ENCODE measurements at places on chromosomes 7 and 10. TPM values are rescaled to one million over a fixed set of nuclear protein-coding genes. Genes with fewer than 3 reads are reported as not detected.
A peak's percentile ranks its signal among the peaks of the same experiment; 100 is the strongest.

The TUBAL3 gene
- total RNA-seq = not detected

The MYL10 gene
- total RNA-seq = not detected

The C7orf33 gene
- not detected for total RNA-seq

The AVL9 gene
- 50.9 TPM for total RNA-seq

The MYOZ1 gene
- total RNA-seq = not detected

The RADIL gene
- 0.53 TPM for total RNA-seq

DNA sequence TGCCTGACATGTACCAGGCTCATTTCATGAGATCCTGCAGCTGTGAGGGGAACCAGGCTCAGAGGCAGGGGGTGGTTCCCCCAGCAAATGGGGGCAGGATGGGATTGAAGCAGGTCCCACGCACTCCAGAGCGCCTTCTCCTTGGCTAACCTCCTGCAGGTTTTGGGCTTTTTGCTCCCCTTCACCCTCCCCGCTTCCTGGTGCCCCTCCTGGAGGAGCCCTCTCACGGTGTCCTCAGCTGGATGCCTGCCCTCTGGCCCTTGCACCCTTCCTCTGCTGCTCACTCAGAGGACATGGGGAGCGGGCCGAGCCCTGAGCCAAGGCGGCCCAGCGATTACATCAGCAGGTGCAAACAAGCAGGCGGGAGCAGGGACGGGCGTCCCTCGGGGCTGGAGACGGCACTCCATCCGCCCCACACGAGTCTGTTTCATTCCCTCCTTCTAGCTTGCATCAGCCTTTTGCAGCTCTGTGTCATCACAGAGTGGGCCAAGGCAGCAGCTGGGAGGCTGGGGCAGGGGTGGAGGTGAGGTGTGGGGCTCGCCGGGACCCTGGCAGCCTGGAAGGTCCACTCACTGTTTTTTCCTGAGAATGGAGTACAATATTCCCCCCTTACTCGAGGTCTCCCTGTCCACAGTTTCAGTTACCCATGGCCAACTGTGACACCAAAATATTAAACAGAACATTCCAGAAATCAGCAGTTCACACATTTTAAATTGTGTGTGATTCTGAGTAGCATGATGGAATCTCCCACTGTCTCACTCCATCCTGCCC, 52.7 kb upstream of the SLC29A3 start:
- no peak overlapping the region for H3K27ac ChIP-seq
- H3K4me3 ChIP-seq = no peak overlapping the region
- H3K36me3 ChIP-seq = no peaks in the 10 kb centered on the region
- no peaks in the 10 kb centered on the region for H3K4me1 ChIP-seq
- H3K27me3 ChIP-seq = no peaks in the 10 kb centered on the region

GRCh38 chr7:39950473-39951225, 593 bp downstream of the CDK13 start:
- H3K4me1 ChIP-seq = peaks cover 41% of the 10 kb centered on the region
- H3K27ac ChIP-seq = peak overlapping the region; percentile 68
- H3K36me3 ChIP-seq = peaks cover 6% of the 10 kb centered on the region
- DNase-seq = peak; percentile 60
- H3K4me3 ChIP-seq = peak overlapping the region; percentile 95
- no peaks in the 10 kb centered on the region for H3K27me3 ChIP-seq

DNA sequence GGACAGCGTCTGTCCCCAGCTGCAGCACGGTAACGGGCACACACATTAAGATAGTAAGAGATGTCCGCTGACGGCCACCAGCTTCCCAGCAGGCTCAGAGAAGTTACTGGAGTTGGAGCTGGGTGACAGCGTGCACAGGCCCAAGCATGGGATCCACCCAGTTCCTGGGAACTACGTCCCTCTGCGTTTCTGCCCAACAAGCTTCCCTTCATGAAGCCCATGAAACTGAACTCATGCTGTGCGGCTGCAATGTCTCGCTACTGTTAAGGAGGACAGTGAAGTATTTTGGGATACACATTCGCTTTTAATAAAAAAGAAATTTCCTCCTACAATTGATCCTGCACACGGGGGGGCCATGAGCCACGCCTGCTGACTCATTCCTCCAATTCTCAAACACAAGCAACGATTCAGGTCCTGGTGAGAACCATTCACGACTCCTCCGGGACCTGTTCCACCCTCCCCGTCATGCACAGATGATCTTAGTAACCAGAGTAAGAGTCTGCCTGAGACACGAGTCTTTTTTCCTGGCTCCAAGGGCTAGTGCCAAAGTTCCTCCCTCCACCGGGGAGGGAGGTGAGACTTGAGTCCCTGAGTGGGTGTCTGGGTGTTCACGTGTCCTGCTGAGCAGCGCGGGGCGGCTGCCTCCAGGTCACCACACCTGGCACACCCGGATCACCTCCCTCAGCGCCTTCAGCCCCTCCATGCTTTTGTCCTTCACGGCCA, 2.6 kb downstream of the PSMG3 start:
- peak overlapping the region; percentile 22 for H3K4me3 ChIP-seq
- H3K36me3 ChIP-seq = no peaks in the 10 kb centered on the region
- no peaks in the 10 kb centered on the region for H3K27me3 ChIP-seq
- H3K4me1 ChIP-seq = peaks cover 41% of the 10 kb centered on the region

GRCh38 chr10:49312246-49312869, 13.4 kb downstream of the C10orf71 start:
- H3K36me3 ChIP-seq = no peaks in the 10 kb centered on the region
- H3K4me3 ChIP-seq = no peak overlapping the region
- H3K27ac ChIP-seq = no peak overlapping the region

DNA sequence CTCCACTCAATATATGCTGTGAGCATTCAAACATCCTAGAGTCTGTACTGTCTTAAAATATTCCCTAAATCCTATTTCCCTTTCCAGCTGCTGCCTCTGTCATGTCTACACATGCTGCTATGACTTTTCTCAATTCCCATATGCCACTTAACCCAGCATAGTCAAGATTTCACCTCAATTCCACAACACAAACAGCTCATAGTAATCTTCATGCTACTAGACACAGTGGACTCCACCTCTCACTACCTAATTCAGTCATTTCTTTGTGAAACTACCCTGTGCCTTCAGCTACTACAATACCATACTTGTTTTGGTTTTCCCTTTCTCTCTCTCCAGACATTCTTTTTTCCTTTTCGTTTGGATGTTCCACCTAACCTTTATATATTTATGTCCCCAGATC, 45.5 kb downstream of the GSAP start:
- peaks cover 7% of the 10 kb centered on the region for H3K4me1 ChIP-seq
- no peak overlapping the region for H3K4me3 ChIP-seq
- H3K36me3 ChIP-seq = peaks cover 2% of the 10 kb centered on the region
- no peak overlapping the region for H3K27ac ChIP-seq

DNA sequence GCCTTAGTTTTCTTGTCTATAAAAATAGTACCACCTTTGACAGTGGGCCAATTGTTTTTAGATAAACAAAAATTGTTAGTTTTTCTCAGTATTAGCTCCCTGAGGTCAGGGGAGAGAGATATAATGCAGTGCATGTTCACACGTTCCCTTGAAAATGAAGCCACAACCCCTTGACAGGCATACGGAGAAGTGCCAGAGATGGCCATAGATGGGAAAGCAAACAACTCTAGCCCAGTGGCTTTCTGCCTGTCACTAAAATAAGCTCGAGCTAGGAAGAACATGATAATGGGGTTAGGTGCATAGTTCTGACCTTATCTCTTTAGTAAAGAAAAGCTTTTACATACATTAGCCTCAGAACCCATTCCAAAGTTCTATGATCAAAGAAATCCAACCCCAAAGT, 124.9 kb downstream of the CHRM2 start:
- H3K36me3 ChIP-seq = no peaks in the 10 kb centered on the region
- no peaks in the 10 kb centered on the region for H3K27me3 ChIP-seq
- H3K4me3 ChIP-seq = no peak overlapping the region

- H3K4me1 ChIP-seq = no peaks in the 10 kb centered on the region
- H3K27me3 ChIP-seq = no peaks in the 10 kb centered on the region
- no peaks in the 10 kb centered on the region for H3K36me3 ChIP-seq
- DNase-seq = no peak
- H3K27ac ChIP-seq = no peak overlapping the region
Observed at GRCh38 chr10:78894089-78894840, 174.5 kb upstream of the ZMIZ1 start.

- no peak for DNase-seq
- no peaks in the 10 kb centered on the region for H3K36me3 ChIP-seq
- H3K4me3 ChIP-seq = no peak overlapping the region
- no peaks in the 10 kb centered on the region for H3K4me1 ChIP-seq
Observed at GRCh38 chr7:95490231-95490762, 4.6 kb downstream of the ASB4 start.

GRCh38 chr10:77888356-77888703, 38.2 kb downstream of the DLG5 start:
- H3K4me3 ChIP-seq = no peak overlapping the region
- no peaks in the 10 kb centered on the region for H3K27me3 ChIP-seq
- H3K27ac ChIP-seq = no peak overlapping the region
- no peaks in the 10 kb centered on the region for H3K36me3 ChIP-seq
- H3K4me1 ChIP-seq = no peaks in the 10 kb centered on the region

DNA sequence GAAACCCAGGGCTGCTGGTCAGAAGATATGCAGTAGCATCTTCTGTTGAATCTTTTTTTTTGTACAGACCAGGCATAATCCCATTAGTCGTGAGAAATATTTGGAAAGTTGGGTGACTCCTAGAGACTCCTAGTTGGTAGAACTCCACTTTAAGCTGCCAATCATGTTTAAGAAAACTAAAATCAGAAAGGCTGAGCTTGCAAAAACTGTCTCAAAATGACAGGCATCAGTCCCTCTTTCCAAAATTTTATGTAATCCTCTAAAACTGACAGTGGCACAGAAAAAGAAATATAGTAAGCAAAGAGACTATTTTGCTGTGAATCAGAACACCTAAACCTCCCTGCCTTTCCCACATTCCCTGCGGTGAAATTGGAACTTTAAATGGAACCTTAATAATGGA, 568.5 kb downstream of the CCSER2 start:
- DNase-seq = no peak
- no peaks in the 10 kb centered on the region for H3K4me1 ChIP-seq
- no peaks in the 10 kb centered on the region for H3K36me3 ChIP-seq

DNA sequence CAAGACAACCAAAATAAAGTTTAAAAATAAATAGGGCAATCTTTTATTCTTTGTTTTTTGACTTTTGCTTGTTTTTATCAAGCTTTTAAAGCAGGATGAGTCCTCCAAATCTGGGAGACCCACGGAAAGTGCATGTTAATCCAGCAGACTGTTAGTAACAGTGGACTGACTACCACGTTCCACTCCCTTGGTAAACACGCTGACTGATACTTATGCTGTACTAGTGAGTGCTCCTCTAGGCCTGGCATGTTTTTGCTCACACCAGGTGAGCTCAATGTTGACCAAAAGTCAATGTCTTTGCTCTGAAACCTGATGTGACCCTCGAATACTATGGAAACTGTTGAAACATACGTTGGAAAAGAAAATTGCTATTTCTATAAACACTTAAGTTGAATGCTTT, 88.4 kb downstream of the KIAA1549 start:
- peaks cover 22% of the 10 kb centered on the region for H3K4me1 ChIP-seq
- H3K36me3 ChIP-seq = no peaks in the 10 kb centered on the region
- no peak for DNase-seq
- no peak overlapping the region for H3K27ac ChIP-seq
- peaks cover 23% of the 10 kb centered on the region for H3K27me3 ChIP-seq

DNA sequence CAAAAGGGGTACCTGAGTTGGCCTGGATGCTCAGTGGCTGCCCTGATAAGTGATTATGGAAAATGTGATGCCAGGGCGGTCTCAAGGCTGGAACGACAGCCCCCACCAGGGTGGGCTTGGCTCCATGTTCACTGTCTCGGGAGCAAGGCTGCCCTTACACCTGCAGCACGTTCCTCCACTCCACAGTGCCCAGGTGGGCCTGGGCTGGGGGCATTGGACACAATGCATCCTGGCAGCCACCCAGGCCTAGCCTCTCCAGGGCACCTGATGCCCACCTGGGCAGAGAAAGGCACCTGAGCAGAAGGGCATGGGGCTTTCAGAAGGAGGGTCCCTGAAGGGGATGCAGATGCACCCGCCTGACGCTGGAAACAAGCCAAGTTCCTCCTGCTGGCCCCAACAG, 548.3 kb downstream of the DNAJB6 start:
- no peak overlapping the region for H3K27ac ChIP-seq
- peaks cover 11% of the 10 kb centered on the region for H3K4me1 ChIP-seq
- no peak for DNase-seq

DNA sequence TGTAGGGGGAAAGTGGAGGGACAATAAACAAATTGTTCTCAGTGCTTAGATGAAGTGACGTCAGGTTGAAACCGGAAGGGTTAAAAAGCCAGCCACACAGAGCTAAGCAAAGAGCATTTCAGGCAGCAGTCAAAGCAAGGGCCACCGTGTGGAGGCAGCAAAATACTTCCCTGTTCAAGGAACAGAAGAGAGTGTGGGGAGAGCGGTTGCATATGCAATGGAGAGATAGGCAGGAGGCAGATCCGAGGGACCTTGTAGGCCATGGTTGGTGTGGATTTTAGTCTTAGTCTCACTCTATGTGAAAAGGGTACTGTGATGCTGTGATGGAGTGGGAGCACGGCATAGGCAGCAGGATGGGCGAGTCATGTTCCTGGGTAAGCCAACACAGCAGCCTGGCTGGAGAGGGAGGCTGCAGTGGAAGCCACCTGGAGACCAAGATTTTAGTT, 3.8 kb upstream of the STN1 start:
- H3K4me3 ChIP-seq = no peak overlapping the region
- H3K27me3 ChIP-seq = no peaks in the 10 kb centered on the region
- peak; percentile 47 for DNase-seq
- peaks cover 12% of the 10 kb centered on the region for H3K4me1 ChIP-seq
- H3K27ac ChIP-seq = no peak overlapping the region

DNA sequence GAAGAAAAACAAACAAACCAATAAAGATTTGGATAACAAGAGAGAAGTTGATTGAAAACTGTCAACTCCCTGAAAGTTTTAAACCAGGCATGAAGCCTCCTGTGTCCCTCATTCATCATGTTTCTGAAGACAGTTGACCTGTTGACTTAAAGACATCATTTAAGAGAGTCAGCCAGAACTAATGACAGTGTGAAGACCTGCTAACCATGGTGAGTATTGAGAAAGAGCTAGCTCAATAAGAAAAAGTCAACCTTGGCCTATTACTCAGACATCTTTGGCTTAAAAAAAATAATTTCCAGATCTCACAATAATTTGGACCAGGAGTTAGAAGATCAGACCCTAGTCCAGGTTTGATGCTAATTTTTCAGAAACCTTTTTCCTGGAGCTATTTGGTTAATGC, 45.3 kb upstream of the ANKRD1 start:
- H3K36me3 ChIP-seq = no peaks in the 10 kb centered on the region
- H3K4me3 ChIP-seq = no peak overlapping the region
- H3K27ac ChIP-seq = no peak overlapping the region

GRCh38 chr7:64618785-64619456, 47.0 kb upstream of the ZNF107 start:
- no peak for DNase-seq
- H3K4me3 ChIP-seq = no peak overlapping the region
- no peaks in the 10 kb centered on the region for H3K27me3 ChIP-seq
- peaks cover 8% of the 10 kb centered on the region for H3K36me3 ChIP-seq
- no peak overlapping the region for H3K27ac ChIP-seq
- H3K4me1 ChIP-seq = no peaks in the 10 kb centered on the region

Measured in activated T-cell treated with anti-CD3 and anti-CD28 coated beads, Interleukin-2, amount 50 U/mL, for 72 hours (primary cell).